ENCODE measurements at places on chromosomes 4 and X.

DNA sequence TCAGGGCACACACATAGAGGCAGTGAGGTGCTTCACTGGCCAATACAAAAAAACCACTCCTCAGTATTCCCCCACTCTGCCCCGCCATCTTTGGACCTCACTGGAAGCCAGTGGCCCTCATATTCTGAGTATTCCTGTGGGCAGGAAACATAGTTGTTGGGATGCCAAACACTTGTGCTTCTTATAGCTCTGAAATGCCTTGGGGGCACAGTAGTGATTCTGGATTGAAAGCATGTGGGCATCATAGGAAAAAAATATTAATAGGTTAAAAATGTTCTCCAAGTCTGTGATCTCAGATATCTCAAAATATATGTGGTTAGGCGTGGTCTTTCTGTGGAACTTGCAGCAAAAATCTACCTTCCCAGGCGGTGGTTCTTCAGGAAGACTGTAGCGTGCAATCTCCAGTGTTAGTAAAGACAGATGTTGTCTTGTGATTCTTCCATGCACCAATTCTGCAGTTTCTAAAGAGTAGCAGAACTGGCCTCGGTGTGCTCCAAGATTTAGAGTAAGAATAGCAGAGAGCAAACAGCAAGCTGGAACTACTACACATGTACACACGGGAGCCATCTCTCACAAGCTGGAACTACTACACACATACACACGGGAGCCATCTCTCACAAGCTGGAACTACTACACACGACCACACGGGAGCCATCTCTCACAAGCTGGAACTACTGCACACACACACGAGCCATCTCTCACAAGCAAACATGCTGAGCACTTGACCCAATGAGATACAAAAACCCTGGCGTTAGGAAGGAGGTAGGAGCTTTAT lies 8.0 kb upstream of the TENM3 start:
- DNase-seq: no peak

- DNase-seq: no peak
Observed at GRCh38 chrX:29531336-29531735, 684.0 kb upstream of the MAGEB2 start.

GRCh38 chr4:1310031-1310795 lies 20.5 kb downstream of the MAEA start:
- no peak for DNase-seq

GRCh38 chr4:105990933-105991332 lies 95.7 kb downstream of the NPNT start:
- no peak for DNase-seq

DNA sequence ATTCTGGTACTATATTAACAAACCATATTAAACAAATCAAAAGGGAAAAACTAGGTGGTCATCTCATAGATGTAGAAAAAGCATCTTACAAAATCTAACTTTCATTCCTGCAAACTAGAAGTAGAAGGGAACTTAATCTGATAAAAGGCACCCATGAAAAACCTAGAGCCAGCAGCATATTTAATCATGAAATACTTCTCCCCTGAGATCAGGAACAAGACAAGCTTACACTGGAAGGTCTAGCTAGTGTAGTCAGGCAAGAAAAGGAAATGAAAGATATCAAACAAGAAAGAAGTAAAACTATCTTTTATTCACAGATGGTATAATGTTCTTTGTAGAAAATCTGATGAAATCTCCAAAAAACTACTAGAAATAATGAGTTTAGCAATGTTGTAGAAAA lies 41.2 kb downstream of the ATP10D start:
- no peak for DNase-seq

DNA sequence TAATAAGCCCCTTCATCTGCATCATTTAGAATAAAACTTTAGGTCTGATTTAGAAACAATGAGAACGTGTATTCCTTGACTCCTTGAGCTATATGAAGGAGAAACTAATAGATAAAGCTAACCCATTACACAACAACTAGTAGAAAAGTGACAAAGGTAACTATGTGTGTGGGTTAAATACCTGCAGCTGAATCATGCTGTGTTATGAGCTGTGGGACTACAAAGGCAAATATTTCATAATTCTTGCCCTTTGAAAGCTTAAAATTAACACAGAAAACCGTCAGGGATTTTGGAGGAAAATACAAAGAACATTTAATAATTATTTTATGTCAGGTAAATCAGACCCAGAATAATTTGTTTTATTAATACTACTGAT lies 898 bp upstream of the NDP start:
- no peak for DNase-seq

- no peak for DNase-seq
Observed at GRCh38 chrX:31397119-31397518, 325.3 kb upstream of the FTHL17 start.

DNA sequence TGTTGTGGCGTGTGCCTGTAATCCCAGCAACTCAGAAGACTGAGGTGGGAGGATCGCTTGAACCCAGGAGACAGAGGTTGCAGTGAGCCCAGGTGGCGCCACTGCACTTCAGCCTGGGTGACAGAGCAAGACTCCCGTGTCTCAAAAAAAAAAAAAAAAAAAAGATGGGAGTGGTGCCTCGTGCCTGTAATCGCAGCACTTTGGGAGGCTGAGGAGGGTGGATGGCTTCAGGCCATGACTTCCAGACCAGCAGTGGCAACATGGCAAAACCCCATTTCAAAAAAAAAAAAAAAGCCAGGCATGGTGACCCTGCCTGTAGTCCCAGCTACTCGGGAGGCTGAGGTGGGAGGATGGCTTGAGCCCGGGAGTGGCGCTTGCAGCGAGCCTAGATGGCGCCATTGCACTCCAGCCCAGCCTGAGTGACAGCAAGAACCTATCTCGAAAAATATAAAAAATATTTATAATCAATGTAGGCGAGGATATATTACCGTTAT lies 27.0 kb downstream of the EIF2S3 start:
- DNase-seq: peak; percentile 3

DNA sequence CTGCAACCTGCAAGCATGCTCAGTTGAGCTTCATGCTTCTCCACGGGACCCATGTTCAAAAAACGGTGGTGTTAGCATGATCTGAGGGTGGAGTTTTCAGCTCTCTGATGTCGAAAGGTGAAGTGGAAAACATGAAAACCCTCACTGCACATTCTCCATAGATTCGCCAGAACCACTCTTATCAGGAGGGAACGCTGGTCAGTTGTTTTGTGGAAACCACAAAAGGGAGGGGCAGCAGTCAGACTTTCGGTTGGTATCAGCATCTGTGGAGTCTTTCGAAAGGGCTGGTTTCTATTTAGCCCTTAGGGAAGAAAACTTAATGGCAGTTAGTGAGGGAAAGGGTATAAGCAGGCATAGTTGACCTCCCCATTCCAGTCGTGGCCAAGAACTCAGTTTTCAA lies 12.6 kb downstream of the PPA2 start:
- DNase-seq: no peak

DNA sequence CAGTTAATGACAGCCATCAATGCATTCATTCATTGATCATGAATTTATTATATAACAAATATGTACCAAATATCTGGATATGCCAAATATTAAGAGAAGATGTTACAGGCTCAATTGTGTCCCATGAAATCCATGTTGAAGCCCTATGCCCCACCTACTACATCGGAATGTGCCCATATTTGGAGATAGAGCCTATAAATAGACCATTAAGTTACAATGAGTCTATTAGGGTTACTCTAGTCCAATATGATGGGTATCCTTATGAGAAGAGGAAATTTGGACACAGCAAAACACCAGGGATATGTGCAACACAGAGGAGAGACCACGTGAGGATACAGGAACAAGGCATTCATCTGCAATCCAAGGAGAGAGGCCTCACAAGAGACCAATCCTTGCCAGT lies 634.5 kb downstream of the DMD start:
- no peak for DNase-seq
